ENCODE measurements at places on chromosomes 5 and 9. TPM values are rescaled to one million over a fixed set of nuclear protein-coding genes. Genes with fewer than 3 reads are reported as not detected.
A peak's percentile ranks its signal among the peaks of the same experiment; 100 is the strongest.

PCDHB5 gene
- total RNA-seq, result 2.8 TPM

- H3K27ac ChIP-seq, result no peak overlapping the region
- DNase-seq, result no peak
- H3K4me1 ChIP-seq, result no peaks in the 10 kb centered on the region
- H3K36me3 ChIP-seq, result no peaks in the 10 kb centered on the region
Observed at GRCh38 chr5:82307451-82307850, 29.3 kb upstream of the RPS23 start.

PRDM9 gene
- not detected for total RNA-seq

C7 gene
- not detected for total RNA-seq

HRH2 gene
- 9.3 TPM for total RNA-seq

ADGRD2 gene
- 1.1 TPM for total RNA-seq

GRCh38 chr9:124216474-124217176 lies 41.1 kb upstream of the NEK6 start:
- H3K27me3 ChIP-seq, result no peaks in the 10 kb centered on the region
- no peak for DNase-seq
- no peak overlapping the region for H3K4me3 ChIP-seq
- H3K27ac ChIP-seq, result no peak overlapping the region

DNA sequence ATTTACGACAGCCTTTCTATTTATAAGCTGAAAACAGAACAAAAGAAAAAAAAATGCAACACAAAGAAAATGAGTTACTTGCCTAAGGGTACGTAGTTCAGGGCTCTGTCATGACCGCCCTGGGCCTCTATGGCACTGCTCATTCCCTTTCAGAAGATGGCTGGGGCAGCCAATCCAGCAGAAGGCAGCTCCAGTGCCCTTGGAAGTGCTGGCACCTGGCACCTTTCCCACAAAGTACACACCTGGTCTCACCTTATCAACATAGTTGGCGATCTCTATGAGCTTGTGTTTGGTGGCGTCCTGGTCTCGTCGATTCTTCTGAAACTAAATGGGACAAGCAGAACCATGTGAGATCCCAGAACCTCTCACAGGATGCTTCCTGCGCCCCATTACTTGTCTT lies 53.2 kb downstream of the NIPAL4 start:
- no peak for DNase-seq
- H3K27ac ChIP-seq, result no peak overlapping the region

DNA sequence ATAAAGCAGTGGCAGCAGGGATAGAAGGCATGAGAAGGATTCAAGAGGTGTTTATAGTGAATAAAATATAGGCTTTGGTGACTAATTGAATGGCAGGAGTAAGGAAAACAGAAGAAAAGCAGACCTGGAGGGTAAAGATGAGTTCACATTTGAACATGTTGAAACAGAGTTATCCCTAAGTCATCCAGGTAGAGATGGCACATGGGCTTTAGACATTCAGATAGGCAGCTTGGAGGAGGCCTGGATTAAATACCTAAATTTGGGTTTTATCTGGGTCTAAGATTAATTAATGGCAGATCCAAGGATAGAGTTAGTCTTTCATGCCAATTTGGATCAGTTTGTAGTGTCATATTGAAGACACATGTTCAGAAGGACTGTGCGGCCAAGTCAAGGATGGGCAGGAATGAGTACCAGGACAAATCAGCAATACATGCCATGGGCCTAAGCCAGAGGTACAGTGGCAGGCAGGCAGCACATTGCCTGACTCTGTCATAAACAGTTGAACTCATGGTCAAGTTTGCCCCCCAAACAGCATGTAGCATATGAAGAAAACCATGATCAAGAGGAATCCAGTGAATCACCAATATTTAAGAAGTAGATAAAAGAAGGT lies 115.5 kb upstream of the SLC12A2 start:
- H3K27me3 ChIP-seq, result no peaks in the 10 kb centered on the region
- H3K4me3 ChIP-seq, result no peak overlapping the region
- no peak overlapping the region for H3K27ac ChIP-seq
- no peaks in the 10 kb centered on the region for H3K36me3 ChIP-seq
- no peak for DNase-seq
- H3K4me1 ChIP-seq, result no peaks in the 10 kb centered on the region

DNA sequence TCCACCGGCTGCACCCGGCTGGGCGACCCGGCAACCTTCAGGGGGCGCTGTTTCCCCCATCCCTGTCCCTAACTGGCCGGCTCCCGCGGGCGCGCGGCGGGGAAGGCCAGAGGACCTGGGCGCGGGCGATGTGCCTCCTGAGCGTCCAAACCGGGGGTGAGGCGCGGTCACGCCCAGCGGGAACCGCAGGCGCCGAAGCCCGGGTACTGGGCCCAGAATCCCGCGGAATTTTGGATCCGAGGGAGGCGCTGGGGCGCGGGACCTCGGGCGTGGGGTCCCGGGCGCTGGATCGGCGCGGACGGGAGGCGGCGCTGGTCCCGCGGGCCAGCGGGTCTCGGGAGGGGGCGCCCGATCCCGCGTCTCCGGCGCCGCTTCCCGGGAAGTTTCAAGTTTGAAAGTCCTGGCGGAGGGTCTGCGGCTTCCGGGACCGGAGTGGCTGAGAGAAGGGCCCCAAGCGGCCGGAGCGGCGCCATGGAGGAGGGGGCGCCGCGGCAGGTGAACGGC lies at the start of gene PKN3:
Gene PKN3, plus strand, starts transcription at position 59 of the 504 bp plus-strand sequence. Its CDS starts 413 bp downstream, at position 472.
- peaks cover 4% of the 10 kb centered on the region for H3K4me1 ChIP-seq
- no peaks in the 10 kb centered on the region for H3K36me3 ChIP-seq
- H3K27me3 ChIP-seq, result no peaks in the 10 kb centered on the region
- no peak within 1 kb of the TSS for H3K27ac ChIP-seq
- peak; percentile 61 for DNase-seq

SYNPO gene
- 2.3 TPM for total RNA-seq

- H3K36me3 ChIP-seq, result peaks cover 6% of the 10 kb centered on the region
- H3K27me3 ChIP-seq, result no peaks in the 10 kb centered on the region
- peaks cover 4% of the 10 kb centered on the region for H3K4me1 ChIP-seq
- no peak overlapping the region for H3K27ac ChIP-seq
- DNase-seq, result no peak
Observed at GRCh38 chr9:131641618-131642495, 96.5 kb downstream of the PRRT1B start.

DNA sequence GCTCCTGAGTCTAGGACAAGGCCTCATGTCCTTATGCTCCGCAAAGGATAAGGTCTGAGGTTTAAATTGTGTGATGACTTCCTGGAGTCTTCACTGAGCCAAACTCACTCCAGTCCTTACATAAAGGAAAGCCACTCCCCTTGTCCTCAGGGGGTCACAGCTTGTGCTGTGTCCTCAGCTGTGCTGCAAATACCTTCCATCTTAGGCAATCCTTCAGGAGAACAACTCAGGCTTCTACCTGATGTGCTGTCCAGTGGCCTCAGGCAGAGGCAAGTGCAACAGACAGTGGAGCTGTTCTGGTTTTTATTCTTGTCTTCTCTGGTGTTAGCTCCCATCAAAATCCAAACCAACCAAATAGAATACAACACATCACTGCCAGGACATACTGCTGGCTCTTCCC lies 151.5 kb downstream of the TAF11L14 start:
- no peaks in the 10 kb centered on the region for H3K27me3 ChIP-seq
- no peak overlapping the region for H3K4me3 ChIP-seq
- no peak overlapping the region for H3K27ac ChIP-seq
- no peaks in the 10 kb centered on the region for H3K4me1 ChIP-seq
- DNase-seq, result no peak
- H3K36me3 ChIP-seq, result no peaks in the 10 kb centered on the region

DNA sequence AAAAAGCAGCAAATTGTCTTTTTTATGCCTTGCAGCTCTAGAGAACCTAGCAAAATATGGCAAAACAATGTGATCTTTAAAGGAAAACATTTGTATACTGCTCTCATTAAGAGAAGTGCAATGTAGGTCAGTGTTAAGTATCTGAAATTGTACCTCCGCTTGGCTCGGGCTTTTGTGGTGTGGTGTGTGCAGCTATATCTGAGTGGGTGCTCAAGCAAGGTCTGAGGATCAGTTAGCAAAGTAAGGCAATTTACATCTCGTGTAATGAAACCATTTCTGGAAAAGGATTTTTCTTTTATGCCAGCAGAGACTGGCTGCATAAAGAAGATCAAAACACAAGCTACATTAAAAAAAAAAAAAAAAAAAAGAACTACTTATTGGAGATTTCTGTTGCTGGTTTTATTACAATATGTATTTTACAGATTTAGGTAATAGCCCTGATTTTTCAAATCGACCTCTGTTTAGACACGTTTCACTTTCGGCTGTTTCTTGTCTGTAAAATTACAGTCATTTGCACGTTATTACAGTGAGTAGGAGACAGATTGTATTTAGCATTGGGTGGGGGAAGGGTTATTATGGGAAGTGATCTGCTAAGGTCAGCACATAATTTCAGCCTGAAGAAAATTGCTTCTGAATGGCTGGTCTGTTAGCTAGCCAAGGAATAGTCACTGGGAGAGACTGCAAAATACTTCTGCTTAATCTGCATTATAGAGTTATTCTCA lies 7.9 kb upstream of the ZNF608 start:
- H3K4me3 ChIP-seq, result no peak overlapping the region
- H3K36me3 ChIP-seq, result no peaks in the 10 kb centered on the region
- no peak overlapping the region for H3K27ac ChIP-seq

DNA sequence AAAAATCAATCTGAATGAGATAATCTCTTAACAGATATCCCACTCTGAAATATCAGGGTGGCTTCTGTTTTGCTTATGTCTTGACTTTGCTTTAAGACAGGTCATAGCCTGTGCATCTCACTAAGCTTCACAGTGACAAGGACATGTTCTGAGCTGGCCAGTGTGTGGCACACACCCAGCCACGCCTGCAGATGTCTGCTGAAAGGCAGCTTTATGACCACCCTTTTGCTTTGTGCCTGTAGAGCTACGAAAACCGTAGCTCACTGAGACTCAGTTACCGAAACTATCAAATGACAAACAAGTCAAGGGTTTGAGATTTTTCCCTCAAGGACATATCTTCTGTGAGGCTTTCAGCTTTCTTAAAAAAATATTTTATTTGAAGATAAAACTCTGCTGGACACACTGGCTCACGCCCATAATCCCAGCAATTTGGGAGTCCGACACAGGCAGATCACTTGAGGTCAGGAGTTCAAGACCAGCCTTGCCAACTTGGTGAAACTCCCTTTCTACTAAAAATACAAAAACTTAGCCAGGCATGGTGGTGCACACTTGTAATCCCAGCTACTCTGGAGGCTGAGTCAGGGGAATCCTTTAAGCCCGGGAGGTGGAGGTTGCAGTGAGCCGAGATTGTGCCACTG lies 233.2 kb downstream of the SPATA31A1 start:
- H3K27me3 ChIP-seq, result no peaks in the 10 kb centered on the region
- H3K36me3 ChIP-seq, result no peaks in the 10 kb centered on the region
- H3K27ac ChIP-seq, result no peak overlapping the region
- H3K4me1 ChIP-seq, result no peaks in the 10 kb centered on the region
- no peak overlapping the region for H3K4me3 ChIP-seq
- no peak for DNase-seq

SLF1 gene
- 13.0 TPM for total RNA-seq

DNA sequence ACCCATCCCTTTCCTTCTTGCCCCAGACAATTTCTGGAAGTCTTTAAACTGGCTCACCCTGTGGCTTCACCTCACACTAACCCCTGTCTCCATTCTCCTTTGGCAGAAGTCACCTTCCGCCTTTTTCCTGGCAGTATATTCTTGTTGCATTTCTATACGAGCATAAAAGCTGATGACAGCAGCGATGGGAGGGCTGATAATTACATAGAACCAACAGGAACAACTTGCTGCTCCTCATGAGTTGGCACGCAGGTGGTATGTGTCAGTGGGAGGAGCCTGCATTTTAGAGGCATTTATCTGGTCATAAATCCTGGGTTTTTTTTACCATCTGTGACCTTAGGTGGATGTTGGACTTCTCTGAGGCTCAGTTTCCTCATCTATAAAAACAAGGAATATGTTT lies 61.4 kb upstream of the CKMT2 start:
- DNase-seq, result no peak
- no peak overlapping the region for H3K4me3 ChIP-seq
- H3K36me3 ChIP-seq, result no peaks in the 10 kb centered on the region
- no peak overlapping the region for H3K27ac ChIP-seq
- no peaks in the 10 kb centered on the region for H3K27me3 ChIP-seq
- no peaks in the 10 kb centered on the region for H3K4me1 ChIP-seq

DNA sequence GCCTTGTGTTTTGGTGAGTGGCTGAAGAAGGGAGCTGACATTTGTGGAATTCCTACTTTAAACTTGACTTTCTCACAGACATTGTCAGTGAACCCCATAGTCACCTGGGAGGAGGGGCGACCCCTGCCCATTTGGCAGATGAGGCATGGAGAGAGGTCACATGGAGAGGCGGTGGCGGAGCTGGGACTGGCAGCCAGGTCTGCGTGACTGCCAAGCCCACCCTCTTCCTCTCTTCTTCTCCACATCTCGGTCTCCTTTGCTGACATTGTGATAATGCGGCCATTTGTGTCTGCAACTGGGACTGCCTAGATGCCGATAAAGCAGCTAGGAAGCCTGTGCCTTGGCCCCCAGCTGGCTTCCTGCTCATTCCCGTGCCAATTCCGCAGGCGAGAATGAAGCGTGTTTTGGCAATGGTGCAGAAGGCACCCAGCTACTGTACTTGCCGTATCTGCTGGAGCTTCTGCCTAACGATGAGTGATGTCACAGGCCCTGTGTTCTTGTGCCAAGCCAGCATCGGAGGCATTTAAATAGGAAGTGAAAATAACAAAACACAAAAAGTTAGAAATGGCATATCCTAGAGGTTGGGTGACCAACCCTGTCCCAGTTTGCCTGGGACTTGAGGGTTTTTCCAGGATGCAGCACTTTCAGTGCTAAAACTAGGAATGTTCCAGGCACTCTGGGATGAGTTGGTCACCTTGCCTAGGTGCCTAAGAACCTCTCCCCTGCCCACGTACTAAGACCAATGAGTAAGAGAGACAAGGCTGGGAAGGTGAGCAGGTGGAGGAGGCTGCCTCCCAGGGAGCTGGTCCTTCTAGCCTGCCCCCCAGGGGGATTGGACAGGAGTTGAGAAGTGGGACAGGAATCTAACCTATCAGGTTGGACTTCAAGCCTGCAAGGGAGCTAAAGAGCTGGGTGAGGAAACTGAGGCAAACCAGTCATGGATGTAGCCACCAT lies 23.6 kb downstream of the OLFML2A start:
- no peak overlapping the region for H3K27ac ChIP-seq
- H3K4me1 ChIP-seq, result peaks cover 12% of the 10 kb centered on the region
- H3K4me3 ChIP-seq, result no peak overlapping the region
- no peak for DNase-seq

PCDHGA3 gene
- 0.39 TPM for total RNA-seq

GRCh38 chr9:118236625-118237024 lies 532.4 kb downstream of the TLR4 start:
- no peak overlapping the region for H3K4me3 ChIP-seq
- no peaks in the 10 kb centered on the region for H3K36me3 ChIP-seq
- no peak for DNase-seq
- H3K4me1 ChIP-seq, result no peaks in the 10 kb centered on the region

DNA sequence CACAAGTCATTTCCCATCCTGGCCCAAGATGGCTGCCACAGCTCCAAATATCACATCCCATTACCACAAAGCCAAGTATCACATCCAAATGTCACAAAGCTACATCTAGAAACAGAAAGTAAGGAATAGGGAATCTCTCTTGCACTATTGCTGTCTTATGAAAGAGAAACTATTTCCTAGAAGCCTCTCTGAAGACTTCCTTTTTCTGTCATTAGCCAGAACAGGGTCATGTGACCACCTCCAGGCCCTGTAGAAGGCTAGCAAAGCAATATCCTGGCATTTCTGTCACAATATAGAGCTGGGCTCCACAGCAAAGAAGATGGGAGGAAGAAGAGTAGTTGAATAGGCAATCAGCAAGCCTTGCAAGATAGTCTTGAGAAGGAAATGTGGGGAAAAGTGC lies 99.2 kb downstream of the SH3TC2 start:
- no peaks in the 10 kb centered on the region for H3K36me3 ChIP-seq
- H3K27ac ChIP-seq, result no peak overlapping the region
- H3K4me3 ChIP-seq, result no peak overlapping the region
- no peak for DNase-seq
- no peaks in the 10 kb centered on the region for H3K27me3 ChIP-seq

ZNF462 gene
- 163 TPM for total RNA-seq
